ENCODE measurements at places on chromosomes 5 and 9. TPM values are rescaled to one million over a fixed set of nuclear protein-coding genes. Genes with fewer than 3 reads are reported as not detected.

GNG10 gene
- total RNA-seq: 27.7 TPM

SLC22A4 gene
- total RNA-seq: 0.17 TPM

FIBCD1 gene
- total RNA-seq: 6.2 TPM

DEPDC1B gene
- total RNA-seq: 38.7 TPM

TOR4A gene
- 21.3 TPM for total RNA-seq

SPATA31D4 gene
- total RNA-seq: not detected

EPB41L4B gene
- 11.8 TPM for total RNA-seq

CLIC3 gene
- not detected for total RNA-seq

PCDHA6 gene
- total RNA-seq: 0.42 TPM

OMD gene
- not detected for total RNA-seq
